Left lung (tissue), 14 donors: ENCODE measurements at places on chromosomes 2 and 18.

DNA sequence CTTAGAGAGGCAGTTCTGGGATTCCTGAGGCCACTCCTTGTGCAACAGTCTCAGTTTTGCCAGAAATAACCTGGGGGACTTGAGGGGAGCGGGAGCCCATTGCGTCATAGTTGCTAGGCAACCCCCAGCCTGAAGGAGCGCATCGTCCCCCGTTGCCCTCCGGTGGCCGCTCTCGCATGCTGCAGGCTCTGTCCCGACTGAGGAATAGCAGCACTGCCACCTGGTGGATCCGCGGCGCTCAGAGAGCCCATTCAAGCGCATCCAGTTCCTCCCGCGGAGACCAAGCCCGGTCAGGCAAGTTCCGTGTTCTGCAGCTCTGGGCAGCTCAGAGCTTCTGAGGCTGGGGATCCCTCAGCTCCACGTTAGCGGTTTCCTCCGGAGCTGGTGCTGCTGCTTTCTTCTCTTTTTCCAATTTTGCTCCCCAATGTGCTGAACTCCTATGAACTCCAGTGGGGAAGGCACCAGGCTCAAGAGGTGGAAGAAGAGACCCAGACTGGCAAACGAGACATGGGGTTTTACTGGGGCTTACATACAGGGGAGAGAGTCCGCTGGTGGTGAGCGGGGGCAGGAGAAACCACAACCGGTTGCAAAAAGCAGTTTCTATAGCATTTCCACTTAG lies 15.1 kb downstream of the SLC4A3 start:
- peak; percentile 98 for DNase-seq

DNA sequence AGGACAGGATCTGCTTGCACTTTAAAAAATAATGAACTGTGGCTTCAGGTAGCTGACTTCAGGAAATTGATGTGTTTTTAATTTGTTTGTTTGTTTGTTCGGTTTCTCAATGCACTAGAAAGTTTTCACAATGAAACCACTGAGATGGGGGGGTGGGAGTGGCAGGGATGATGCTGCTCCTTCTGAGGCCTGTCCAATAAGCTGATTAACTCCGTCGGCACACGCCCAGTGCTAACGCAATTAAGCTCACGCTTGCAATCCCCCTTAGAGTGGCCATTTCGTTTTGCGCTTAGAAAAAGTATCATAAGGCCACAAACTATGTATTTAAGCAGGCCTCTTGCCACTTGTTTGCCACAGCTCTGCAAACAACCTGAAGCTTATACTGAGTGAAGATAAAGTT lies 12.5 kb upstream of the GPR39 start:
- DNase-seq = no peak

DNA sequence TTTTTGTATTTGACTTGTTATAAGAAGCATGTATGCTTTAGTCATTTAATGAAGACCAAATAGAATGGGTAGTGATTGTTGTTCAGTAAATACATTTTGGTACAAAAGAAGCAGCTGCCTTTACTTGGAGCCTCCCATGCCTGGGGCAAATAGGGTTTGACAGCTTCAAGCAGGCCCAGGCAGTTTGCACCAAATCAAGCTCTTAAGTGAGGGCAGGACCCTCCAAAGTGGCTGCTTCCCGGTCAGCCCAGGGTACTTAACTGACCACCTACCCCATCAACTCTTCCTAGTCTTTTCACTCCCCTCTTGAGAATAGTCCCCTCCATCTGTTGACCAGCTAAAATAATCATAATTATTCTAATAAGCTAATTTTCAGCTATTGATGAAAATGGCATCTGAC lies 5.2 kb downstream of the MAPRE3 start:
- DNase-seq = no peak

DNA sequence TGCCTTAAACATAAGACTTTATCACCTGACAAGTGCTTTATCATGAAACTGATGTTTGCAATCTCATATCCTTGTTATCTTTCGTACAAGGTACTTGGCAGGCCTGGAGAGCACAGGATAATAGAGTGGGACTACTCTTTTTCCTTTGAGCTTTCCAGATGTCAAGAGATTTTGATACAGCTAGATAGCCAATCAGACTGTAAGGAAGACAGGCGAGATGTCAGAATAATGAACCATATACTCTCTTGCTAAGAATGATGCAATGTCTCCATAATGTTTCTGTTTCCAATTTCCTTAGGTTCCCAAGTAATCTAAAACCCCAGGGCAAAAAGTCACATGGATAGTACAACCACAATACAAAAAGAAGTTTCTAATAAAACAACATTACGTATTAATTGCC lies 313.1 kb downstream of the PDE11A start:
- DNase-seq = no peak

- peak; percentile 25 for DNase-seq
Observed at GRCh38 chr2:67038195-67038594, 358.9 kb upstream of the ETAA1 start.

- no peak for DNase-seq
Observed at GRCh38 chr2:41579806-41580205, 468.0 kb upstream of the PKDCC start.

DNA sequence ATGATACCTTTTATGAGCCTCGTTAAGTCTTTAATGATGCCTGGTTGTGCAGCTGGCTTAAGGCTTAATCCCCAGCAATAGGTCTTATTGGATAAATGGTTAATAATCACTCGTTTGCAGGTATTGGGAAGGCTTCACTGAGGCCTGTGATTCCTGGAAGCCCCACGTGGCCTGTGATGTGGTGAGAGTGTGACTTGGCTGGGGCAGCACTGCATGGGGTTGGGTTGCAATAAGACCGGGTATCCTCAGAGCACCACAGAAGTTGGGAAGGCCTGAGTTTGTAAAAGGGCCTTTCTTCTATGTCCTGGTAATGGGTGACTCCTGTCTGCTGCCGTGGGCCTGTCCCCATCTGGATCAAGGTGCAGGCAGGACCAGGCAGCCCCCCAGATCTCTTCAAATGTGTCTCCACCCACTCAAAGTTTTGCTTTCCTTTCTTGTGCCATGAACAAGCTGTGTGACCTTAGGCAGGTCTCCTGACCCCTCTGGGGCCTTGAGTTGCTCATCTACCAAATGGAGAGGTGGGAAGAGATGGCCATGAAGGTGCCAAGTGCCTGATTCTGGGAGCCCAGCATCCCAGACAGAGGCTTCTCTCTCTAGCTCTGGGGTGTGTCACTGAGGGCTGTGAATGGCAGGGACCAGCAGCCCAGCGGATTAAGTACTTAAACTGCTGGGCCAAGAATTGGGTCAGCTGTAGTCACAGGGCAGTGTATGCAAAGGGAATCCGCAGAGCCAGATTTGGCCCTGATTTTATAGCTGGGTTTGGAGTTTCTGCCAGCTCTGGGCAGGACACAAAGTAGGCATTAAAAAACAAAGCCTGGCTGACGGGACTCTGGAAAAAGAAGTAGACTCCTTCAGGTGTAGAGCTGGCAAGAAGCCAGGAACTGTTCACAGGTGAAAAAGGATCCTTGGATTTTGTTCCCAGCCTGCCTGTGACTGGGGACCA lies 24.4 kb downstream of the LBH start:
- peak; percentile 27 for DNase-seq

DNA sequence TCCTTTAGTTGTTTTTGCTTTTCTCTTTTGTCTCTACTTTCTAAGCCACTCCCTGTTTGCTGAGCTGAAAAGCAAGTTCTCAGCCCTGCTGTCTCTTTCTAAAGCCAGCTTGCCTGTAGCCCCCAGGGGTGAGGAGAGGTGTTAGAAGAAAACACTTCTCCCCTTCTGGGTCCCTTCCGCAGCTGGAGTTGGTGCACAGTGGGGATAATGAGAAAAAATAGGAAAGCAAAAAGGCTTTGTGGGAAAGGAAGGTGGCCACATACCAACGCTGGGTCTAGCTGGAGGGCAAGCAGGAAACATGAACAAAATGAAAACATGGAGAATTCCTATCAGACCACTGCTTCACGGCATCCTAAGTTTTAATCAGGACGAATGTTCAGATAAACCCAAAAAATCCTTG lies 15.5 kb upstream of the SLC20A1 start:
- DNase-seq = peak; percentile 1

GRCh38 chr2:55014962-55015939 lies 35.0 kb downstream of the RTN4 start:
- no peak for DNase-seq

DNA sequence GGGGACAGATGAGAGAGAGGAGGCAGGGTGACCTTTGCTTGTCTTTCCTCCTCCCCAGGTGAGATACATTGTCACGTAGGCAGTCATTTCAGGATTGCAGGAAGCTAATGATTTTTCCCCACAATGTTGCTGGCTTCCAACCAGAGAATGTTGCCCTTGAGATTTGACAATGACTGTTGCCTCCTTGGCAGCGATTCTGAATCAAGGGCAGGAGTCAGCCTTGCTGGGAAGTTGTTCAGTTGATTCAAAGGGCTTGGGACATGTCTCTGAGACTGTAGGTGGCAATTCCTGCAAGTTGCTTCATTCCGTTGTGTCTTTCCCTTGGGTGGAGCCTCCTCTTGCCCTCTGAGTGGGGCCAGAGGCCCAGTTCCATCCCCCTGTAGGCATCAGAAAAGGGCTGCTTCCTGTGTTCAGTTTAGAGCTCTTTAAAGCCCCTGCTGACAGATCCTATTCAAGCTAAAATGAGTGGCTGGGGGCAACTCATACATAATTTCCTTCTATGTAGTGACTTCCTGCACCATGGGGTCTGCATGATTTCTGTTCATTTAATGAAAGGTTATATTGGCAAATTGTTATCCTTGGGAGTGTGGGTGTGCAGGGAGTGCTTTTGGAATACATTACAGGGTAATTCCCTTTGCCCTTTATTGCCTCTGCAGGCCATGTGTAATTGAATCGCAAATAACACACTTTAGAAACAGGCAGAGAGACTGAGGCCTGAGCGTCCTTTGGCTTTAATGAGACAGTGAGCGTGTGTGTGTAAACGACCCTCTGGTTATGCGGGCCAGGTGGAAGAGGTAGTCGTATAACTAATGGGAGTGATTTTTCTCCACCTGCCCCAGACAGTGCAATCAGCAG lies 52.4 kb downstream of the GPR39 start:
- no peak for DNase-seq

GRCh38 chr2:182319556-182320505 lies 107.0 kb downstream of the PDE1A start:
- no peak for DNase-seq

GRCh38 chr2:213764849-213765248 lies 480.6 kb downstream of the SPAG16 start:
- no peak for DNase-seq

GRCh38 chr2:74836675-74837401 lies 2.9 kb downstream of the HK2 start:
- no peak for DNase-seq

DNA sequence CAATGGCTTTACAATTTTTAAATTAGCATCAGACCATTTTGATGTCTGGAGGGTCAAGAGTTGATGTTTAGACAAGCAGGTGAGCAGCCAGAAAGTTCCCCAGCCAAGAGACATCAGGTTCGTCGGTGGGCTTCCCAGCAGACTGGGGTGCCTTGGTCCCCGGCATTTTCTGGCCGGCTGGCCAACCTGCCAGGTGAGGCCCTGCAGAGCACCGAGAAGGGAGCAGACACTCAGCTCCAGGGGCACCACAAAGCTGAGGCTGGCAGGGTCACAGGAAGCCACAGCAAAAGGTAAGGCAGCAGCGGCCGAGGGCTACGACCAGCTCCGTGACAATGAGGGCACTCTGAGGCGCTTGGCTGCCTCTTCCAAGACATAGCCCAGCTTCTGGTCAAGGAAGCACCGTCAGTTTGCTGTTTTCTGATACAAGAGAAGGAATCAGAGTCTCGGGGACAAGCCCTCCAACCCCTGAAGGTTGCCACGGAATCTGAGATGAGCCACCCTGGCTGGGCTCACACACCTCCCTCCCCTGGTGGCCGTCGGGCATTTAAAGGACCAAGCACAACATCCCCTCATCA lies 229.0 kb downstream of the MGAT5 start:
- no peak for DNase-seq

GRCh38 chr2:99852956-99853355 lies 289.4 kb downstream of the AFF3 start:
- no peak for DNase-seq

- no peak for DNase-seq
Observed at GRCh38 chr2:7639476-7639875, 722.3 kb downstream of the RNF144A start.

- no peak for DNase-seq
Observed at GRCh38 chr2:240170883-240171282, 30.4 kb upstream of the OTOS start.

GRCh38 chr2:10432311-10433181 lies 15.6 kb downstream of the ODC1 start:
- DNase-seq = peak; percentile 72
